Temporal lobe (tissue), 4 donors: ENCODE measurements at places on chromosomes 11 and 22. TPM values are rescaled to one million over a fixed set of nuclear protein-coding genes. Genes with fewer than 3 reads are reported as not detected.

Gene CNTF
- total RNA-seq, result 1.2 TPM

Gene RFPL2
- 0.49 TPM for total RNA-seq

Gene GGT1
- total RNA-seq, result 2.7 TPM

Gene BATF2
- total RNA-seq, result not detected

Gene TIMP3
- total RNA-seq, result 18.2 TPM

Gene CFAP300
- total RNA-seq, result 2.2 TPM

Gene TECTA
- 2.2 TPM for total RNA-seq

Gene C11orf97
- 0.49 TPM for total RNA-seq

Gene MAJIN
- not detected for total RNA-seq

Gene BACE1
- total RNA-seq, result 30.7 TPM
